Renal cortical epithelial cell (primary cell): ENCODE measurements at places on chromosomes 16 and 17.

DNA sequence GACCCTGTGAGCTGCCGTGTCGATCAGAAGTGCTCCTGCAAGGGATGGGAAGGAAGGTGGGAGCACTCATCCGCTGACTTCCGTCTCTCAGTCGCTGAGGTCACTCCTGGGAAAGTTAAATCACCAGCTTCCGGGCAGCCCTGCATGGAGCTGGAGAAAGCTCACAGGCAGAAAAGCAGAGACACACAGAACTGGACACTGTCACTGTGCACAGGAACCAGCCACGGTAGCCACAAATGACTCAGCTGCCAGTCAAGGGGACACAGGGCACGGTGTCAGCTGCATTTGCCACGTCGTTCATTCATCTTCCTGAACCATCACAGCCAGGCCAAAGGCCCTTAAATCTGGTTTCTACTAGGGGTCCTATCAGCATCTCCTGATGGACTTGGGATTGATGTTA is 226.4 kb upstream of the PSMD7 start:
- DNase-seq = no peak

GRCh38 chr17:66555605-66556004 is 253.2 kb downstream of the PRKCA start:
- peak; percentile 57 for DNase-seq

DNA sequence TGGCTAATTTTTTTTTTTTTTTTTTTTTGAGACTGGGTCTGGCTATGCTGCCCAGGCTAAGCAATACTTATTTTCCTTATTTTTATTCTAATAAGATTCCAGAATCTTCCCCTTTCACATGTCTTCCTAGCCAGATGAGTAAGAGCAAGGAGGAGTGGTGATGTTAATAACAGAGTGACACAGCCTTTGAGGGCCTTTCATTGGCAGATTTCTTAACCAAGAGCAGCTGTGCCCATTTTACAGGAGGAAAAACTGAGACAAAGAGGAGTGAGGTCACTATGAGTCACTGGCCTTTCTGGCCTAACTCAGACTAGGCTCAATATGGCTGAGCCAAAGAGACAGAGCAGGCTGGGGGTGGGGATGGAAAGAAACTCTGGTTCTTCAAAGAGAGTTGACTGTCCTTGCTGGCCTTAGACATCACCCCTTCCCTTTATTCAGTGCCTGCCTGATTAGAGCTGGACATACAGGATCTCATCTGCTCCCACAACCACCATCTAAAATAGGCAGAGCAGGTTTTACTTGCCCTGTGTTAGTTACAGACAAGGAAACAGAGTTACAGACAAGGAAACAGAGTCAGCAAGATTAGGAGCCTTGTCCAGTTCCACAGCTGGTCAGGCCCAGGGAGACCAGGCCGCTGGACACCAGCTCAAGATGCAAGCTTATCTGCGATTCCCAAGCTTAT is 50.0 kb upstream of the TOB1 start:
- no peak for DNase-seq

DNA sequence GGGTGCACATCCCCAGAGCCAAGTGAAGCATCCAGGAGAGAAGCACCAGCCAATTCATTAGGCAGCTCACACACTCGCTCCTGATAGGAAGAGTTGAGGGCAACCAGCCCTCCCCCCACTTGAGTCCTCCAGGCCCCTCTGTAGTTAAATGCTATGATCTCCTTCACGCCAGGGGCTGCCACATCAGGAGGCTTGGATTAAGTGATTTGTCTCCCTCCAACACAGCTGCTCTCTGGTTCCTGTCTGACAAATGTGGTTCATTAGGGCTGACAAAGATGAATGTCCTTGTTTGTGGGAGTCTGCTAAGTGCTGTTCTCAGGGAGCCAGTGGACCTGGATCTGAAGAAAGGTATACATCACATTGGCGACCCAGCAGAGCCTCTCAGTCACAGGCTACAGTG is 94.5 kb upstream of the WSCD1 start:
- no peak for DNase-seq

DNA sequence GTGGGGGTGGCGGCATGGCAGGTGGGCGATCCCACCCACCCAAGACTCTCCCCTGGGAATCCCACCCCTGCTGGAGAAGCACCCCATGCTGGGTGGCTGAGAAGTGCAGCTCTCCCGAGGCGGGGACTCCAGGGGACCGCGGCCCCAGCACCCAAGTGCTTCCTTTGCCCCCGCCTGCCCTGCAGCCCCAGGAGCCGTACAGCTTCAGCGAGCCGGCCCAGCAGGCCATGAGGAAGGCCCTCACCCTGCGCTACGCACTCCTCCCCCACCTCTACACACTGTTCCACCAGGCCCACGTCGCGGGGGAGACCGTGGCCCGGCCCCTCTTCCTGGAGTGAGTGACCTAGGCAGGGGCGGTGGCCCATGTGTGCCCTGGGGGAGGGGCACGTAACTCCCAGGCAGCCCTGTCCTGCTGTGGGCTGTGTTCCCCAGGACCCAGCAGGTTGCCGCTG is 11.7 kb downstream of the GAA start:
- DNase-seq = no peak

DNA sequence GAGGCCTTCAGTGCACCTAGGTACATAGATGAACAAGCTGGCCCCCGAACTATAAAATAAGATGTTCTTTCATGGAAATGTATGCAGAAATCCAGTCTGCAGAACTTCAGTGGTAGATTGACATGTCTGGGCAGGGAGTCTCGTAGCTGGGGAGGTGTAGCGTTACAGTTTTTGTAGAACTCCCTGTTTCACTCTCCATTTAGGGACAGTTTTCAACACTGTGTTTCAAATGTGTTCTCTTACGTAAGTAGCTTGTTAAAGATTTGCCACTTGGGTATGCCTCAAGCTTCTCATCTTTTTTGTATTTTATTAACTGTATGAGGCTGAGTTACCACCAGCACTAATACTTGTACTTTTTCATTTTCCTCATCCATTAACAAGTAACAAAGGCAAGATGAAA is 46.6 kb downstream of the PLD6 start:
- no peak for DNase-seq

DNA sequence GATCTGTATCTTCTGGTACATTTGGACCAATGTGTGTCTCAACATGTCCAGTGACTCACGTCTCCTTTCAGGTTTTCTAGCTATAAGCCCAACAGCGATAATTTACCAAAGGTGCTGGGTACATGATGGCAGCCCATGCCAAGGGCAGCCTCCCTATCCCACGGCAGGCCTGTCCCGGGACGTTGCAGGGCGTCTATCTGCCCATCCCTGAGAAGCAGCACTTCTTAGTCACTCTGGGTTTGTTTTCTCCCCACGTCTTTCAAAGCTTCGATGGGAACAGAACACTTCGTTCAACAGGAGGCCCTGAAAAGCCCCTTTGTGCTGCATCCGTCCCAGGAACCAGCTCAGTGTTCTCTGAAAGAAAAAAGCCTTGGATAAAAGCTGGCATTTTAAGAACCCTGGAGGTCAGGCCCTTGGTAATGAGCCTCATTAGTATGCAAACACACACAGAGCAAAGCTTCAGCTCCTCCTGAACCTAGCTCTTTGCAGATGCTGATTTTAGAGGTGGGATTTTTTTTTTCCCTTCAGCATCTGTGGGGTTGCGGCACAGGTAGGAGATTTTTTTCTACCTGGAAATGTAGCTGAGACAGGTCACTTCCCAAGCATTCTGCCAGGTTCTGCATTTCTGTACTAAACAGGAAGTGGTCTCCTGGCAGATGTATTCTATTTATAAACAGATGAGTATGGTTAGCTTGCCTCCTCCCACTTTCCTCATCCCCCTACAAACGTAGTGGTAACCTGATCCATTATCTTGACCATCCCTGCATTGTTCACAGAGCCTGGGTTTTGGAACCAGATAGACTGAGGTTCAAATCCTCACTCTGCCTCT is 17.5 kb upstream of the MT4 start:
- peak; percentile 30 for DNase-seq

GRCh38 chr17:14302091-14302430 is 1.2 kb downstream of the HS3ST3B1 start:
- no peak for DNase-seq

- no peak for DNase-seq
These were observed 1.7 kb downstream of the FZD2 start for GRCh38 chr17:44558710-44559633.

GRCh38 chr16:47732122-47732521 is 271.0 kb downstream of the PHKB start:
- no peak for DNase-seq

- peak; percentile 99 for DNase-seq
These were observed at the start of the genes IFT20 and TNFAIP1 for GRCh38 chr17:28335201-28335958. Gene IFT20, minus strand, starts transcription at chr17:28335472. Its CDS starts 3,487 bp downstream, at chr17:28331985. Gene TNFAIP1, plus strand, starts transcription at chr17:28335761. Its CDS starts 3,761 bp downstream, at chr17:28339522.
